ENCODE measurements at places on chromosomes 3 and 15.

DNA sequence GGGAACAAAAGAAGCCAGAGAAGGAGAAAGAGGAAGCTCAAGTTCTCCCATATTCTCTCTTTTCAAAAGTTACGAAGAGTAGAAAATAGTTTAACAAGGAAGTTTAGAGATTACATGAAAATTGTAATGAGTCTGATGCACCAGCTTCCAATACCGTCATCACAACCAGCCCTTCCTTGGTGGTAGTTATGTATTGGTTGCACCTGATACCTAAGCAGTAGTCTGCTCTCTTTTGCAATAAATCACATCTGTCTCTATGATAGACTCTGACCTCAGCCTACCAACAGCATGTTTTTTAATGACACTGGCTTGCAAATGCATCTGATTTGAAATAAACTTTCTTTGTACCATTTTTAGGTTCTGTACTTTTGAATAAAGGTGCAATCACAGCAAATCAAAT, 575.8 kb downstream of the FHIT start:
- H3K4me1 ChIP-seq: no peaks in the 10 kb centered on the region
- no peak for DNase-seq
- no peaks in the 10 kb centered on the region for H3K36me3 ChIP-seq
- H3K4me3 ChIP-seq: no peak overlapping the region

DNA sequence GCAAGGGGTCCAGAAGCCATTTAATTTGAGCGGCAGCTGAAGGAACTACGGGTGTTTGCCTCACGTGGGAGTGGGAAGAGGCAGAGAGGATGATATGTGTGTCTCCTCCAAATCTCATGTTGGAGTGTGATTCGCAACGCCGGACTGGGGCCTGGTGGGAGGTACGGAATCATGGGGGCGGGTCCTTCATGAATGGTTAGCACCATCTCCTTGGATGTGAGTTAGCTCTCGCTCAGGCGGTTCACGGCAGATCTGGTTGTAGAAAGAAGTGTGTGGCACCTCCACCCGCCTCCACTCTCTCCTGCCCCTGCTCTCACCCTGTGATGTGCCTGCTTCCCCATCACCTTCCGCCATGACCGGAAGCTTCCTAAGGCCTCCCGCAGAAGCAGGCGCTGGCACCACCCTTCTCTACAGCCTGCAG, 25.4 kb downstream of the XXYLT1 start:
- H3K27me3 ChIP-seq: no peaks in the 10 kb centered on the region
- H3K4me1 ChIP-seq: peaks cover 2% of the 10 kb centered on the region
- H3K36me3 ChIP-seq: no peaks in the 10 kb centered on the region
- DNase-seq: no peak
- no peak overlapping the region for H3K27ac ChIP-seq

- no peaks in the 10 kb centered on the region for H3K27me3 ChIP-seq
- no peaks in the 10 kb centered on the region for H3K4me1 ChIP-seq
- no peak overlapping the region for H3K4me3 ChIP-seq
- H3K36me3 ChIP-seq: no peaks in the 10 kb centered on the region
- no peak overlapping the region for H3K27ac ChIP-seq
These were observed 729.1 kb downstream of the NTRK3 start for GRCh38 chr15:87527416-87527815.

DNA sequence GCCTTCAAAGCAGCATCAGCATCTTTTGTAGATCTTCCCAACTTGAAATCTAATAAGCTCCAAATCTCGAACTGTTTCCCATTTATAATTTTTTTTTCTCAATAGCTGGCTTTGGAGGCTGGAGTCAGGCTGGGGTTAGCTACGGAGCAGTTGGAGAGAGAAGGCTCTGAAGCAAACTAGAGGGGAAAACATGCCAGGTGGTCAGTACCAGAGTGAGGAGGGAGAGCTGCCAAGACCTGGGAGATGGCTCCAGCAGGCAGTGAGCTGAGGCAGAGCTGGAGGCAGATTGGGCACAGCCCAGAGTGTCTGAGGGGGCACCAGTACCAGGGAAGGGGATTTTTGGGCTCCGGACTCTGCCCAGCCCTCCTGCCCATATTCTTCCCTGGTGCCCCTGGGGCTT, 311.2 kb downstream of the RPLP1 start:
- no peaks in the 10 kb centered on the region for H3K36me3 ChIP-seq
- H3K27ac ChIP-seq: no peak overlapping the region
- H3K4me3 ChIP-seq: no peak overlapping the region
- H3K4me1 ChIP-seq: peaks cover 40% of the 10 kb centered on the region
- no peaks in the 10 kb centered on the region for H3K27me3 ChIP-seq

GRCh38 chr15:34109797-34110663, 8.1 kb downstream of the PGBD4 start:
- H3K27ac ChIP-seq: no peak overlapping the region
- no peaks in the 10 kb centered on the region for H3K4me1 ChIP-seq
- no peaks in the 10 kb centered on the region for H3K27me3 ChIP-seq

DNA sequence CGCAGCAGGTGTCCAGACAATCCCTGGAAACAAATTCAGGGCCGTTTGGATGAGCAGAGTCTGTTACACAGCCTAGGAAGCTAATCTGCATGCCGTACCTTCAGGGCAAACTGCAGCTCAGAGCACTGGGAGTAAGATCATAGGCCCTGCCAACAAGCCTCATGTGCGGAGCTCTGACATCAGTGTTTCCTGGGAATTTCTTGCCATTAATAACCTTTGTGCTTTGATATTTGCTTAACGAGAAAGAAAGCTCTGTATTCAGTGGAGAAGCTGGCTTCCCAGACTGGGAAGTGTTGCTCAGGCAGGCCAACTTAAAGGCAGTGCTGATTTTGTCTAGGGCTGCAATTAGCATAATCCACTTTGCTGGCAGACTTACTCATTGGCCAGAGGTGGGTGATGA, 116.1 kb upstream of the KLHL25 start:
- no peak overlapping the region for H3K4me3 ChIP-seq
- no peak for DNase-seq
- no peaks in the 10 kb centered on the region for H3K4me1 ChIP-seq
- no peak overlapping the region for H3K27ac ChIP-seq
- no peaks in the 10 kb centered on the region for H3K27me3 ChIP-seq

- H3K4me3 ChIP-seq: no peak overlapping the region
- no peaks in the 10 kb centered on the region for H3K4me1 ChIP-seq
- H3K36me3 ChIP-seq: no peaks in the 10 kb centered on the region
- H3K27me3 ChIP-seq: no peaks in the 10 kb centered on the region
- DNase-seq: no peak
- H3K27ac ChIP-seq: no peak overlapping the region
These were observed 62.3 kb downstream of the CPNE4 start for GRCh38 chr3:131972550-131972949.

DNA sequence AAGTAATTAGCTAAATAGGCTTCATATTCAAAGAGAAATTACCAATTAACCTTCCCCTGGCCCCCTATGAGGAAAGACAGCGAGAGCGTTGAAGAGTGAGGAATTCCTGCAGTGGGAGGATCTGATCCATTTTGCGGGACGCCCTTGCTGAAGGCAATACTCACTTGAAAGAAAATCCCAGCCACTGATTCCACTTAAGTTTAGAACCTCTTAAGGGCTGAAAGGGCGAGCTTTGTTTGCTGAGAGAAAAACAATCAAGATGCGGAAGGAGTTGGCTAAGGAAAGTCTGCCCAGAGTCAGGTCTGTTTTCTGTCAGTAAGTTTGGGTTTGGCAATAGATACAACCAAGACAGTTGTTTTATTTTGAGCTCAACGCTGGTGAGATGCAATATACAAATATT, 102.8 kb upstream of the GBE1 start:
- H3K4me3 ChIP-seq: no peak overlapping the region
- H3K27ac ChIP-seq: no peak overlapping the region
- H3K27me3 ChIP-seq: no peaks in the 10 kb centered on the region
- no peak for DNase-seq

DNA sequence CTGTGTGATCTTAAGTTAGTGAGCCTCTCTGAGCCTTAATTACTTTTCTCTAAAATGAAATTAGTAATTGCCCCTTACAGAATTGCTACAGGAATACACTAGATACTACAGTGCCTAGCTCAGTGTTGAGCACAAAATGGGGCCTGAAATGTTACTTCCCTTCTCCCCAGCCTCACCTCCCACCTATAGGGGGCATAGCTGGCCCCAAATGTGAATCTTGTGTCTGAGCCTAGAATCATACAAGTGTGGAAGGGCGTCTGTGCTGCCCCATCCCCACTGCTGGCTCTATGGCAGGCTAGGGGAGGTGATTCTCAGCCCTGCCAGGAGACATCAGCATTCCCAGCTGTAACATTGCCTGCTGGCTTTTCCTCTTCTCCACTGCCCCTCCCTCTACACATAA, 42.7 kb downstream of the IFT122 start:
- H3K36me3 ChIP-seq: peaks cover 8% of the 10 kb centered on the region
- no peak overlapping the region for H3K27ac ChIP-seq
- no peaks in the 10 kb centered on the region for H3K27me3 ChIP-seq

DNA sequence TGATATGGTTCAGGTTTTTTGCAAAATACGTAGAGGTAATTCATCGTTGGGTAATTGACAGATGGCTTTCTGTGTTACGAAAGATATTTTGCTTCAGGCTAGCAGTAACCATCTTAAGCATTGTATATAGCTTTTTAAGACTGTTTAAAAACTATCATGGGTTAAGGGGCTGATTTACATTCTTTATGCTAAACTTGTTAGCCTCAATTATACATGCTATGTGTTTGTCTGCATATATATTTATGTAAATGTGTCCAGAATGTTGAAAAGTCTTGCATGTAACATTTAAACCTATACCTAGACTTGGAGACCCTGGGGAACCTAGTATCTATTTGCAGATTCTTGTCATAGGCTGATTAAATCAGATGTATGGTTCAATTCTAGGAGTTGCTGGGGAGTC, 11.1 kb upstream of the P2RY14 start:
- H3K4me3 ChIP-seq: no peak overlapping the region
- H3K36me3 ChIP-seq: no peaks in the 10 kb centered on the region
- H3K4me1 ChIP-seq: no peaks in the 10 kb centered on the region
- no peaks in the 10 kb centered on the region for H3K27me3 ChIP-seq

DNA sequence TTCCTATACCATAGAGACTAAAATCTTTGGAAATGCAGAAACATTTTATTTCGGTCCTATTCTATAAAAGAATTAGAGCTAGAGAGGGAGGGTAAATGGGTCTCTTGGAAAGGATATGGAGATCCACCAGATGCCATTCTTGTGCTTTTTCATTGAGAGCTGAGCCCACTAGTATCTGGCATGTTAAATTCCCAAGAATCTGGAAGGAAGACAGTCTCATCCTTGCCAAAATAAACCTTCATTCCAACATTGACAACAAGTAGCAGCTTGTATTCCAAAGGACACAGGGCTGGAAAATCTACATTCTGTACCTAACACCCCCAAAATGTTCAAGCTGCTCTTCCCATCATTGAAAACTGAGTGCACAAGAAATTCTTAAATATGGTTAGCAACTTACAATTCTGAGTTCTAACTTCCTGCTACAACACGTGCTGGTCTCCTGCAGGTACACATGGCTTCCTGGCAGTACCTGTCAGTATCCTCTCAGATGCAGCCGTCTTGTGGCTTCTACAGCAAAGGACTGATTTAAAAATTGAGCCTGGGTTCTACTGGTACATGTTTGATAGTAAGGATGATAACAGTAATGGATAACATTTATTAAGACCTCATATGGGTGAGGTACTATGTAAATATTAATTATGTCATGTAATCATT, 348.1 kb downstream of the SV2B start:
- no peaks in the 10 kb centered on the region for H3K27me3 ChIP-seq
- H3K4me1 ChIP-seq: no peaks in the 10 kb centered on the region
- H3K27ac ChIP-seq: no peak overlapping the region
- H3K4me3 ChIP-seq: no peak overlapping the region
- H3K36me3 ChIP-seq: no peaks in the 10 kb centered on the region

- no peak overlapping the region for H3K4me3 ChIP-seq
These were observed 240.8 kb downstream of the NFKBIZ start for GRCh38 chr3:102089904-102090720.

- DNase-seq: no peak
- no peak overlapping the region for H3K27ac ChIP-seq
- no peaks in the 10 kb centered on the region for H3K27me3 ChIP-seq
- no peak overlapping the region for H3K4me3 ChIP-seq
- no peaks in the 10 kb centered on the region for H3K36me3 ChIP-seq
These were observed 422.2 kb upstream of the ADAMTS9 start for GRCh38 chr3:65109966-65110500.

DNA sequence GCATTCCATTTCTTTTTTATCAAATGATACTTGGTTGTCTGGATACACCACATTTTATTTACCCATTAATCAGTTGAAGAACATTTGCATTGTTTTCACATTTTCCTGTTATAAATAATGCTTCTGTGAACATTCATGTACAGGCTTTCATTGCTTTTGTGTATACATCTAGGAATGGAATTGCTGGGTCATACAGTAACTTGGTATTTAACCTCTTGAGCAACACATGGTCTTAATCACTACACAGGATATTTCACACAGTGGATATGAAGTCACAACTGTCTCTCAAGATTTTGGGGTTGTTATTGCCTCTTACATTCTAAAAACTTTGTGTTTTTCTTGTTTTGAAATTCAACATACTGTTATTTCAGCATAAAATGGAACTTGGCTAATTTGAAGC, 48.2 kb downstream of the C3orf85 start:
- no peak overlapping the region for H3K4me3 ChIP-seq
- H3K36me3 ChIP-seq: no peaks in the 10 kb centered on the region
- H3K27ac ChIP-seq: no peak overlapping the region
- no peaks in the 10 kb centered on the region for H3K4me1 ChIP-seq

GRCh38 chr3:132553826-132554225, 43.2 kb upstream of the ACKR4 start:
- H3K4me1 ChIP-seq: no peaks in the 10 kb centered on the region
- no peak overlapping the region for H3K4me3 ChIP-seq
- DNase-seq: no peak
- no peaks in the 10 kb centered on the region for H3K36me3 ChIP-seq

- no peak for DNase-seq
- no peak overlapping the region for H3K4me3 ChIP-seq
- no peaks in the 10 kb centered on the region for H3K27me3 ChIP-seq
- H3K27ac ChIP-seq: no peak overlapping the region
- peaks cover 44% of the 10 kb centered on the region for H3K4me1 ChIP-seq
These were observed 403.5 kb downstream of the SHQ1 start for GRCh38 chr3:72444656-72445223.

DNA sequence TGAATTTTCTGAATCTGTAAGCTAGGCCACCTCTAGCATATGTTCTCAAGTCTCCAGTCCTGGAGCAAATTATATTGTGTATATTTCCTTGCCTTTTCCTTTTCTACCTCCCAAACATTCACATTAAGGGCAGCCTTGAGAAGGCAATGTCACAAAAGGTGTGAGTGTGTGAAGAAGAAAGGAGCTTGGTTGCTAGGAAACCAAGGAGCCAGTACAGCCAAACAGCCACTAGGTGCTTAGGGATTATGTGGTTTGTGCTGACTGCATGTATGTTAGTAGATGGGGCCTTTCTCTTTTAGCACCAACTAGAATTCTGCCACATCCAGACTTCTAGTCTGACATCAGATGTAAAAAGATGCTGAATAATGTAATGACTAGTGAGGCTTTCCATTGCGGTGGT, 118.8 kb upstream of the DAZL start:
- H3K4me1 ChIP-seq: no peaks in the 10 kb centered on the region
- H3K27ac ChIP-seq: no peak overlapping the region
